ENCODE measurements at places on chromosomes 13 and 19.

DNA sequence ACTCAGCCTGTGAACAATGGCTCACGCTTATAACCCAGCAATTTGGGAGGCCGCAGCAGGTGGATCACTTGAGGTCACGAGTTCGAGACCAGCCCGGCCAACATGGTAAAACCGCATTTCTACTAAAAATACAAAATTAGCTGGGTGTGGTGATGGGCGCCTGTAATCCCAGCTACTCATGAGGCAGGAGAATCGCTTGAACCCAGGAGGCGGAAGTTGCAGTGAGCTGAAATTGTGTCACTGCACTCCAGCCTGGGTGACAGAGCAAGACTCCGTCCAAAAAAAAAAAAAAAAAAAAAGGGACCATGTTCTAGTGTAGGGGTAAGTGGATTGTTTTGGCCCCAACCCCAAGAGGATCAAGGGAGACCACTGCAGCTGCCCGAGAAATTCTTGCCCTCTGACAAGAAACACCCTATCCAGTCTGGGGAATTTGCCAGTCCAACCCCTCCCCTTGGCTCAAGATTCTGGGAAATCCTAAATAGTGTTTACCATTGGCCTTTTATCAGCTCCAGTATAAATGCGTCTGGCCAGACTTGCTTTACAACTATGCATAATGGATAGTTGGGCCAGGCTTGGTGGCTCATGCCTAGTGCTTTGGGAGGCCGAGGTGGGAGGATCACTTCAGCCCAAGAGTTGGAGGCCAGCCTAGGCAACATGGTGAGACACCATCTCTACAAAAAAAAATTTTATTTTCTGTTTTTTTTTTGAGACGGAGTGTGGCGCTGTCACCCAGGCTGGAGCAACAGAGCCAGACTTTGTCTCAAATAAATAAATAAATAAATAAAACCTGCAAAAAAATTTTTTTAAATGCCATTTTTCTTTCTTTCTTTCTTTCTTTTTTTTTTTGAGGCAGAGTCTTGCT, 5.1 kb upstream of the DHDH start:
- no peak for DNase-seq

DNA sequence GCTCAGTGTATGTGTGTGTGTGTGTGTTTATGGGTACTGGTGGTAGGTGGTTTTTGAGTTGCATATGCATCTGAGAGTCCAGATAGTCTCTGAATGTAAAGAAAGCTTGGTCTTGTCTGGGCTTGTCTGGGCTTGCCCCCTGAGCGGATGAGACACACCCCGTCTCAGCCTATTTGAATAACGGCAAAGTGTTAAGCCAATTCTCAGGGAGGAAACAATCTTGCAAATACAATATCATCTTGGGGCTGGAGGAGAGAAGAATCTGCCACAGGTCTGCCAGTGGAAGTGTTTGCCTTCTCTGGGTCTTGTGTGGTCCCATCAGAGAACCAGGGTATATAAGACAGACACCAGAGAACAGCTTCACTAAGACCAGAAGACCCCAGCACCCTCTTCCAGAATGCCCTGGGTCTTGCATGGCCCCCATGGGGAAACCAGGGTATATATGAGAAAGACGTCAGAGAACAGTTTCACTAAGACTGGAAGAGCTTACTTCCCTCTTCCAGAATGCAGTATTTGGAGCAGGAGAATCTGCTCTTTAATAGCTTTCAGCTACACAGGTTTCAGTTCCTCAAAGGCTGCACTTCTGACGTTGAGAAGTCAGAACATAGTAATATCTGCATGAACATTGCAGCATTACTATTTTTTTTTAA, 13.3 kb downstream of the CD70 start:
- DNase-seq, result no peak

GRCh38 chr19:47057328-47057727, 8.9 kb upstream of the TMEM160 start:
- no peak for DNase-seq

DNA sequence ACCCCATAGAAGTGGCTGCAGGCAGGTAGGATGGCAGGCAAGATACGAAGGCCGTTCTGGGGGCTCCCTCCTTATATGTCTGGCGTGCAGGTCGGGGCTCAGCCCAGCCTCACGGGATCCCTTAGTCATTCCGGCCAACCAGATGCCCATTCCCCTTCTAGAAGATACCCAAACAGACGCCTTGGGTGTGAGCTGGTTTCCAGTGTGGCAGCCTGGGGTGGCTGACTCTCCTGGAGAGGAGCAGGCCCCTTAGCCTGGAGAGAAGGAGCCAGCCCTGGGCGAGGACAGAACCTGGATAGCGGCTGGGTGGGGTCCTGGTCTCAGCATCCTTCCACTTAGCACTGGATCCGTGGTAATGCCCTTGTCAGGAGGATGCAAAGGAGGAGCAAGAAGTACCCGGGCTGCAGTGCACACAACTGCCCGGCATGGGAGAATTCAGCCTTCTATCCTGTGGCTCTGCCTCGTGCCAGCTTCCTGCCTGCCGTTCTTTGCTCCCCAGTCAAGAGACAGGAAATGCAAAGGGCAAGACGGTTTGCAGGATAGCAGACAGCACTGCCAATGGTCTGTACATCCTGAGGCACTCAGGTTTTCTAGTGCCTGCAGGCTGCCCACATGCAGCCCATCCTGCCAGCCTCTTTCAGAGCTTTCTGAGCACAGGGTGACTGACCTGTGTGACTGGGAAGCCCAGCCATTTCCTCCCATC, 56.7 kb upstream of the WASF3 start:
- DNase-seq, result no peak

DNA sequence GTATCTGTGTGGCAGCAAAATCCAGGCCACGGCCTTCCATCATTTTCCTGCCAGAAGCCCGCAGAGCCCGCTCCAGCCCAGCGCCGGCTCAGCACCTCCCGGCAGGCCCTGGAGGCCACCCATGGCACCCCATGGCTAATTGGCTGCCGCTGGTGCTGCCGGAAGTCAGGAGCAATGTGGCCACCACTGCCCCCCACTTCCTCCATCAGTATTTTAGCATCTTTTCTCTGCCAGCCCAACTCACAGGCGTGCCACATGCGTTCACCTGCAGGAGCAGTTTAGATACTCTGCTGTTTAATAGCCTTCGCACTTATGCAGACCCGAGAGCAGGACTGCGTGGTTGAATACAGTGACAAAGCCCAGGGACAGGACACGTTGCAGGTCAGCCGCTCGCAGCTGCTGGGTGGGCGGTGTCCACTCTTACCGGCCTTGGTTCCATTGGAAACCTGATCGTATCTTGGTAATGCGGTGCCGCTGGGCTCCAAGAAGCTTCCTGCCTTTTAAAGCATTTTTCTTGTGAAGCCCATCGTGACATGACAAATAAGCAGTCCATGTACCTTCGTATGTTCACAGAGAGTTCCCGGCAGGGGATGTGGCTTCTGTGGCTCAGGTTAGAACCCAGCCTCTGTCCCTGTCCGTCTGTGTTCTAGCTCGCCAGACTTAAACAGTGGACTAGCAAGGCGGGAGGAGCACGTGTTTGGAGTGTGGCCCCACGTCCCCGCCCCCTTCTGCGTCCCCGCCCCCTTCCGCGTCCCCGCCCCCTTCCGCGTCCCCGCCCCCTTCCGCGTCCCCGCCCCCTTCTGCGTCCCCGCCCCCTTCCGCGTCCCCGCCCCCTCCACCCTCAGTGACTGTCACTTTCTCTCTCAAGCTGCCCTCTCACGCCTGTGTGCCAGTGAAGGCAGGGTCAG, 162.0 kb upstream of the SOX1 start:
- no peak for DNase-seq

DNA sequence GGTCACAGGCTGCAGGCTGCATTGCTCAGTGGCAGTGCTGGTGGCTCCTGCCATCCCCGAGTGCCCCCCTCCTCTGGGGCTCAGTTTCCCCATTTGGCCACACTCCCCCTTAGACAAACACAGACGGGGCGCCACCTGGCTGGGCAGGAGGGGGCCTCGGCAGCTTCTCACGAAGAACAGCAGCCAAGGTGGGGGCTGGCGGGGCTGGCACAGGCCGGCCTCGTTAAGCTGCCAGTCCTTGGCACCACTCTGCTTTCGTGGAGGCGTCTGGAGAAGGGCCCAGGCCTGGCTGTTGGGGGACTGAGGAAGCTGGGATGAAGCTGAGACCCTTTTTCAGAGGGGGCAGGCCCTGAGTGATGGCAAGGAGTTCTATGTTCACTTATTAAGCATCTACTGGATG, 3.7 kb upstream of the ZNRF4 start:
- no peak for DNase-seq

DNA sequence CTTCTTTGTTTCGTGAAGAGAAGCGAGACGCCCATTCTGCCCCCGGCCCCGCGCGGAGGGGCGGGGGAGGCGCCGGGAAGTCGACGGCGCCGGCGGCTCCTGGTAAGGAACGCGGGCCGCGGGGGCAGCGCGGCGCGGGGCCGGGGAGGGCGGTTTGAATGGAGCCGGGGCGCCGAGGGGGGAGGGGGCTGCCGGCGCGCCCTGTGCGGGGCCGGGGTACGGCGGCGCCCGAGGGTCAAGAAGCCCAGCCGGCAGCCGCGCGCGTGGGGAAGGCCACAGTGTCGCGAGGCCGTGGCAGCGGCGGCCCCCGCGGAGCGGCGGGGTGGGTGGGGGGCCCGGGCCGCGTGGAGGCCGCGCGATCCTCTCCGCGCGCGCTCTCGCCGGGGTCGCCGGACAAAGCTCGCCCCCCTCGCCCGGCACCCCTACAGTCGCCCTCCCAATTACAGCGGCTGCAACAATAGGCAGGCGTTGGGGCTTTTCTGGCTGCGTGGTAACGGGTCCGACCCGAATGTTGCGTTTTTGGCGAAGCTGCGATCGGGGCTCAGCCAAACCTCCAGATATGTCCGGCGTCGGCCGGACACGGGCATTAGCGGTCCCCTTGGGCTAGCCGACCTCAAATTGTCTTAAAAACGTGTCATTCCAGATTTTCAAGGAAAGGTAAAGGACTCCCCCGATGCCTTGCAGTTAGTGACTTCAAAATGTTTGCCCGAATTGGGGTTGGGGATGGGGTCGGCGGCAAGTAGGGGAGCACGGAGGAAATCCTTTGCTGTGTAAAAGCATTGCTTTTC, 437 bp downstream of the SMARCA4 start:
- DNase-seq, result no peak

All from NCI-H1694 (cell line).